ENCODE measurements at places on chromosomes 7 and 10.

DNA sequence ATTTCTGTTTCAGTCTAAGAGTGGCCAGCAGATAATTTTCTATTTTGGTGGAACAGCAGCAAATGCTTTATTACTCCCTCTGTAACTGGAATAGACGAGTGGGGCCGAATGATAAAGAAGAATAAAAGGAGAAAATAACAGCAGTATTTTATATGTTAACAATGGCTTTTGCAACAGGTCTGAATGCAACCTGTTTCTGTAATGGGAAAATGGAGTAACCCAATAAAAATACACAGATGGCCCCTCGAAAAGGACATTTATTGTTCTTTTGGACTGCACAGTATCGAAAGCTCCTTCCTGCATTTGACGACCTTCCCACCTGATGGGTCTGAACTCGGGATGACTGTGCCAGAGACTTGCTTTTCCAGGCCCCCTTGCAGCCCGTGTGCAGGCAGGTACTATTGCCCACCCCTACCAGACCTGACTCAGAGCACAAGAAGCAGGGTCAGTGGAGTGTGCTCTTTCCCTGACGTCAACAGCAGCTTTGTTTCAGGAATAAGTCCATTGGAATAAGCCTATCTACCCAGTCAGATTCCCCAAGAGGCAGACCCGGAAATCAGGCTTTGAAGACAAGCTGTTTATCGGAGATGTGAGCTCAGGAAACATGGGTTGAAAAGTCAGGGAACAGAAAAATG lies 306.5 kb upstream of the NEBL start:
- peak; percentile 29 for DNase-seq

- DNase-seq: no peak
These were observed 85.4 kb downstream of the ICA1 start for GRCh38 chr7:8176370-8177081.

GRCh38 chr10:118505363-118505762 lies 90.1 kb downstream of the PRLHR start:
- no peak for DNase-seq

DNA sequence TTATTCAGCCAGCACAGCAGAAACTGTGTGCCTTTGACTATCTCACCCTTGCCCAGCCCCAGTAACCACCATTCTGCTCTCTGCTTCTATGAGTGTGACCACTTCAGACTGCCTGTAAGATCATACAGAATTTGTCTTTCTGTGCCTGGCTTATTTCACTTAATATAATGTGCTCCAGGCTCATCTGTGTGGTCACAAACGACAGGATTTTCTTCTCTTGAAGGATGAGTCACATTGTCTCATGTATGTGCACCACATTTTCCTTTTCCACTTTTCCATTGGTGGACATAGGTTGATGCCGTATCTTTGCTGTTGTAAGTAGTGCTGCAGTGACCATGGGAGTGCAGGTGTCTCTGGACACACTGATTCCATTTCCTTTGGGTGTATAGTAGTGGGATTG lies 122.5 kb upstream of the LANCL2 start:
- DNase-seq: no peak

DNA sequence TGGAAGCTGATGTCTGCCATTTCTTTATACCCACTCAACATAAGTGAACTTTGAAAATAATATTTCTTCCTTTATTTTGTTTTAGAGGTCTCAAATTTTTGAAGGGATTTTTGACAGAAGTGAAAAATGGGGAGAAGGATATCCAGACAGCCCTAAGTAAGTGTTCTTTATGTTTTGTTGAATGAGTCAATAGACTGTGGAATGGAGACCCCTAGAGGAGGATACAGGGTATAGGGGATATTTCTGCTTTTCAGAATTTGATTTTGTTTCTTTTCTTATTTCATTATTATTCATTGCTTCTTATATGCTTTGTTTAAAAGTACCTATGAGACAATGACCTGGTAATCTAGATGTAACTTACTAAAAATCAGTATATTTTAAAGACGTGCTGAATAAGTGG lies 34.4 kb downstream of the PLEKHA8 start:
- DNase-seq: peak; percentile 69

- peak; percentile 90 for DNase-seq
These were observed 10.4 kb downstream of the STMP1 start for GRCh38 chr7:135672560-135673359.

GRCh38 chr7:21429021-21429420 lies 1.1 kb downstream of the SP4 start:
- DNase-seq: no peak

- DNase-seq: peak; percentile 26
These were observed 8.0 kb upstream of the IL6 start for GRCh38 chr7:22718911-22719420.

GRCh38 chr7:27967639-27968038 lies 213.0 kb downstream of the JAZF1 start:
- no peak for DNase-seq

DNA sequence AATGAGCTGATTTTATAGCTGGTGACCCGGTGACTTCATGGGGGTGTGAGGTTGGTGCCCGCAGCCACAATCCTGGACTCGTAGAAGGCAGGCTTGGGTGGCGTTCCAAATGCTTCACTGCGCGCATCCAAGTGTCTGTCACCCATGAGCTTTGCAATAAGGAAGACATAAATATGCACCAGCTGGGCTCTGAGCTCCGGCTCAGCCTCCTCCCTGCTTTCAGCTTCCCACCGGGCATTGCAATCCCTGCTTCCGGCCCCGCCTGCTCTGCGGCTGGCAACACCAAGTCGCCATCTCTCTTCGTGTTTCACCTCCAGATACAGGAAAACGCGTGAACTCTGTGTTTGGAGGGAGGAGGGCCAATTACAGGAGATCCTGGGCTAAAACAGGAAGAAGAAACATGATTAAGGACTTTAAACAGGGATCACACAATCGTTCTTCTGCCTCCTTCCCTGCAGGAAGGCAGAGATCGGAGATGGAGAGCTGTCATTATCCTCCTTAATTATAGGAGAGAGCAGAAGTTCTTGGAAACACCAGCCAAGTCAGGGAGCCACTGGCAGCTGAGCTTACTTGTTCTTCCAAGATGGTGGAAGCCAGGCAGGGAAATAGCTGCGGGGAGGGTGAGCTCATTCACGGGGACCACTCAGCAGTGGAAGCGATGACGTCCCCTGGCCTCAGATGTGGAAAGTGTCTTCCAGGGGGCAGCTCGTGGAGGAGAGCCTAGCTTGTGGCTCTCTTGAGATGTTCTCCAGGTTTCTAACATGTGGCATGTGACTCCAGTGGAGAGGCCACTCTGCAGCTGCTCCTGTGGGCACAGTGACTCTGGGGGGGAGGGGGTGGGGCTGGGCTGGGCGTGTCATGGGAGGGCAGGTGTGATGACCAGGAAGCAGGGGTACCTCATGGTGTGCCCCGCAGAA lies 134.9 kb downstream of the CAMK1D start:
- no peak for DNase-seq

DNA sequence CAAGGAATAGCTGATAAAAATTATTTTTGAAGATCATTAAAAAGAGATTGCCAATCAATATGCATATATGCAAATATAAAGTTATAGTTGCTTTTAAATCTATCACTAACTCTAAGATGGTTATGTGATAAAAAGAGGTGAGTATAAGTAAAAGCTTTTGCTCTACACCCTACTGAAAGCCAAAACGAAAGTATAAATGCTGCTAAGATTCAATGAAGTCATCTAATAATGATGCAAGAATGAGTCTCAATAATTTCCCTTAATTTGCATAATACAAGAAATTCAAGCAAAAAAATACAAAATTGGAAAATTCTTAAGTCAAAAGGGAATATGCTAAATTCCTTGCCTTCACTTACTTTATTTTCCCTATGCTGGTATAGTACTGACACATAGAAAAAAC lies 75.2 kb downstream of the WAPL start:
- DNase-seq: no peak

- peak; percentile 81 for DNase-seq
These were observed 41.3 kb downstream of the CUBN start for GRCh38 chr10:17088118-17088806.

- peak; percentile 78 for DNase-seq
These were observed 161.6 kb upstream of the PRSS1 start for GRCh38 chr7:142587578-142588191.

GRCh38 chr10:45241865-45242520 lies 73.4 kb downstream of the OR13A1 start:
- no peak for DNase-seq

- peak; percentile 65 for DNase-seq
These were observed 88.2 kb downstream of the CHRM2 start for GRCh38 chr7:136956671-136957070.

- peak; percentile 77 for DNase-seq
These were observed 39.9 kb downstream of the PLEKHA8 start for GRCh38 chr7:30068117-30068516.

GRCh38 chr10:97069576-97070362 lies 116.0 kb downstream of the SLIT1 start:
- DNase-seq: peak; percentile 2

DNA sequence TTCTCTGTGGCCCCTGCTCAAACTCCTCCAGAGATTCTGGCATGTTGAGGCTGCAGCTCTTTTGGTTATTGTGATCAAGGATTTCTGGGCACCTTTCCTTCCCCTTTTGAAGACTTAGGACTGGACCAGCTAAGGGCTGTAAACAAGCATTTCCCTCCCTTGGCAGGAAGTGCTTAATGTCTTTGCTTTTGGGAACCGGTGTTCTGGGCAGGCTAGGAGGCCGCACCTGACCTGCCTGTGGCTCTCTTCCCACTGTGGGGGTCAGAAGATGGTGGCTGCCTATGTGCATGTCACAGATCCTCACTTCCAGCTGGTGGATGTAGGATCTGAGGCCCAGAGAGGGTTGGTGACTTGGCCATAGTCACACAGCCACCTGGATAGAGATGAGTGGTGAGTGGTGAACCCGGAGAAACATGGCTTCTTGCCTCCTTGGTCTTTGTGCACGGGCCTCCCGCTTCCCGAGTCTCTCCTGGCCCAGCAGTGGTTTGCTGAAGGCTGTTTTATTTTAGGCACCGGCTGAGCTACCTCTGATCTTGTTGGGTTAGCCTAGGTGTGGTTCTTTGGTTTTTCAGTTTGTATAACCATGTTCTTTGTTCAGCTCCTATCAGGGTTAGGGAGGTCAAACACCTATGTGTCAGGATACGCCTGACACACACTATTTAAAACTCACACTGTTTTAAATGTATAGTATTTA lies 82.0 kb downstream of the GRK5 start:
- no peak for DNase-seq

DNA sequence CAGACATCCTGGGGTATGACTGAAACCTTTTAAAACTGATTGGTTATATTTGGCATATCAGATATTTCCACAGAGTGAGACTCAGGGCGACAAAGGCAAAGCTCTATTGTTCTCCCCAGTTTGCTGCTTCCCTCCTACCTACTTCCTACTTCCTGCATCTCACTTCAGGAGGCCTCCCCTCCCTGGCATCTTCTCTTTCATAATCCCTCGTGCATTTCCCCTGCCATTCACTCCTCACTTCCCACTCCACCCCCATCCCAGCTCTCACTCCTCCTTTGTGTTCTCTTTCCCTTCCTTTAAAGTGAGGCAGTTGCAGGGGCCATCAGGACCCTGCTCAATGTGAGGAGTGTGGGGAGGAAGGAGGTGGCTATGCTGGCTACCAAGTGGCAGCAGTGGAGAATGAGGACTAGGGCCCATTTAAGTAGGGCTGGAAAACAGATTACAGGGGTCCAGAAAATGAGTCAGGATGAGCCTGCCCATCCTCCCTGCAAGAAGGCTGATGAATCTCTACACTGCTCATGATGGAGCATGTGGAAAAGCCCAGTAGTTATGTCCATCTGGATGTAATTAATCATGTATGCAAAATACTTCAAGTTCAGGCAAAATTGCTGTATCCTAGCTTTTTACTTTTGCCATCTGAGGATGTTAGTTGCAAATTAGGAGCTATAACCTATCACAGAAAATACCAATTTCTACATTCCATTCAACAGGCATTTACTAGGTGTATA lies 311.8 kb upstream of the IMMP2L start:
- peak; percentile 34 for DNase-seq

GRCh38 chr7:27466703-27467102 lies 196.0 kb downstream of the HIBADH start:
- DNase-seq: no peak
